Activated CD4-positive, alpha-beta T cell treated with anti-CD3 and anti-CD28 coated beads for 36 hours (primary cell): ENCODE measurements at places on chromosomes 7 and 10.
A peak's percentile ranks its signal among the peaks of the same experiment; 100 is the strongest.

DNA sequence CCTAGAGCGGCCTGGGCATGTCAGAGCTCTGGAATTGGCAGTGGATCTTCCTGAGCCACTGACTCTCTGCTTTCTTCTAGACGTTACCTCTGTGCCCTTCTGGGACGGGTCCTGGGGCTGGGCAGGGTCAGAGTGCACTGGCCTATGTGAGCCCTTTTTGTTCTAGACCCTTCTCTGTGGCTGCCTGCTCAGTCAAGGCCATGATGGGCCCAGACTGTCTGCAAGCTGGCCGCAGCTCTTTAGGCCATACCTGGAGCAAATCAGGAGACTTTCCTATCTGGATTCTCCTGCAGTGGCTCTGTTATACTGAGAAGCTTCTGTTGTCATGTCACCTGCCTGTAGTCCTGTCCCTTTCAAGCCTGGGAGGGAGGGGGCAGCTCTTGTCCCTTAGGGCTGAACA is 70.1 kb downstream of the ADCY1 start:
- DNase-seq: no peak
- H3K36me3 ChIP-seq: no peaks in the 10 kb centered on the region
- no peaks in the 10 kb centered on the region for H3K4me1 ChIP-seq
- peaks cover 4% of the 10 kb centered on the region for H3K27me3 ChIP-seq
- no peak overlapping the region for H3K27ac ChIP-seq

- H3K4me1 ChIP-seq: no peaks in the 10 kb centered on the region
- DNase-seq: no peak
- no peak overlapping the region for H3K4me3 ChIP-seq
- peaks cover 9% of the 10 kb centered on the region for H3K27me3 ChIP-seq
- H3K27ac ChIP-seq: no peak overlapping the region
Measured at GRCh38 chr7:309586-310228, 19.7 kb downstream of the FOXL3 start.

- H3K36me3 ChIP-seq: no peaks in the 10 kb centered on the region
- peaks cover 13% of the 10 kb centered on the region for H3K4me1 ChIP-seq
- peaks cover 2% of the 10 kb centered on the region for H3K27me3 ChIP-seq
- no peak overlapping the region for H3K27ac ChIP-seq
- no peak overlapping the region for H3K4me3 ChIP-seq
Measured at GRCh38 chr10:5514226-5514850, 10.4 kb upstream of the CALML3 start.

DNA sequence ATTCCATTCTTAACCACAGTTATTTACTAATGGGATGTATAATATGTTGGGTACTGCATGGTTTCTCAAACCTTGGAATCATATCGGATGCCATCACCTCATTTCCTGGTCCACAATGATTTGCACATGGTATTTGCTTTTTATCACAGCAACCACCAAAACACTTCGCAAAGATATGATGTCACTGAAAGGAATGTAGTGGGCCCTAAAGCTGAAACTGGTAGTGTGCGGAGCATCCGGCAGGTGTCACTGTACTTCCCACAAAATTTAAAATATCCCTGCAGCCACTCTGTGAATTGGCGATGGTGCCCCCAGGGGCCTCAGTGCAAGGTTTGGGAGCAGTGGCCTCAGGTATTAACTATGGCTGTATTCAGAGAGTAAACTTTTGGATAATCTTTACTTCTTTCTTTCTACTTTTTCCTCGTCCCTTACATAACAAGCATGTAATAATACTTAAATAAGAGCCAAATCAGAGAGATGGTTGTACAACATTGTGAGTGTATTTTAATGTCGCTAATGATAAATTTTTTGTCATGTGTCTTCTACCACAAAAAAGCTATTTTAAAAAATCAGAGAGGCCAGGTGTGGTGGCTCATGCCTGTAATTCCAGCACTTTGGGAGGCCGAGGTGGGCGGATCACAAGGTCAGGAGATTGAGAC is 66.2 kb downstream of the FAM241B start:
- no peak overlapping the region for H3K27ac ChIP-seq
- H3K36me3 ChIP-seq: no peaks in the 10 kb centered on the region
- peak; percentile 33 for DNase-seq

GRCh38 chr7:76260171-76260703 is 42.2 kb upstream of the HSPB1 start:
- no peak overlapping the region for H3K27ac ChIP-seq
- H3K4me3 ChIP-seq: no peak overlapping the region
- DNase-seq: peak; percentile 78
- H3K27me3 ChIP-seq: peaks cover 28% of the 10 kb centered on the region

DNA sequence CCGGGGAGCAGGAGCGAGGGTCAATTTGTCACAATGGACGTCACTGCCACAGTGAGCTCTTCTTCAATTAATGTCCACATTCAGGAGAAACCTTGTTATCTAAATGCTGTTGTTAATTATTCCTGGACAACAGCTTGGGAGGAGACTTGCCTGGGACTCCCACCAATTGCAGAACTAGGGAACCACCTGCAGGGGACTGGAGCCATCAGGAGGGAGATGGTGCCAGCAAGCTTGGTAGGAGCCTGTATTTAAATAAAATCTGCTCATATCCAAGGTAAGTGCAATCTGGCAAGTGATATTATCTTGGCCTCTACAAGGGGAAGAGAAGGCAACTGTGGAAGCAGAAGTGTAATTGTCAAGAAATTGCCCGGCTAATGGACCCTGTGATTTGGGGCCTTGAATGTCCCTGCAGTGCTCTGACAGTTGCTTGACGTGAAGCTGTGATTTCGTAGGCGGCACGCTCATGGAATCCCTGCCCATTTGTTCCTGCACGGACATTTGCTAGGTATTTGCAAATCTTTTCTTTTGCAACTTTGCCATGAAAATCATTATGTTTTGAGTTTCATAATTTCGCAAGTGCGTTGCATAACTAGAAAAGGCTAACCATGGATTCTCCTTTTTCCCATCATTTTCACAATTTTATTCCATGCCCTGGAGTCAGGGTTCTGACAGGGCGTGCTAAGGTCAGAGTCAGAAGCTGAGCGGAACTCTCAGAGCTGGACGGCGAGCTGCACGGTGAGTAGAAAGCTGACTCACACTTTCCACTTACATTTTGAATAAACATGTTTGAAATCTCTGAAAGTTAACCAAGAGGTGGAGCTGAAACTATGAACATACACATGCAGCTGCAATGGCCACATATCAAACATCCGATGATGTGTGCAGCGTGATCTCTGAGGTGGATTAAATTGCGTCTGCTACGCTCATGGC is 84.9 kb upstream of the TCERG1L start:
- H3K4me3 ChIP-seq: no peak overlapping the region
- no peaks in the 10 kb centered on the region for H3K4me1 ChIP-seq
- H3K36me3 ChIP-seq: no peaks in the 10 kb centered on the region
- H3K27me3 ChIP-seq: no peaks in the 10 kb centered on the region
- no peak overlapping the region for H3K27ac ChIP-seq

DNA sequence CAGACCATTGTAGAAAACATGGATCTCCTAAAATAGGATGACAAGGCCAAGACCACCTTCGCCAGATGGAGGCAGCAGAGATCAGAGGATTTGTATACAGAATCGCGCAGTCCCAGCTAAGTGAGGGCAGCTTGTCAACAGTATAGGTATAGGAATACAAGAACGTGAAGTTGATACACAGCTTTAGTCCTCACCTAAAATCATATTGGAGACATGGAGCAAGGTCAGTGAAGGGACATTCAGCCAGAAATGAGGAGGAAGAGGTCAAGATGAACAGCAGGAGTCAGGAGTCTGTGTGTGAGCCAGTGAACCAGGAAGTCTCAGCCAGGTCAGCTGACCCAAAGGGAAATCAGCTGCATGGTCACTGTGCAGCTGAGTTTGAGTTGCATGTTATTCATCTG is 263.4 kb upstream of the PRKCQ start:
- no peaks in the 10 kb centered on the region for H3K36me3 ChIP-seq
- peaks cover 6% of the 10 kb centered on the region for H3K4me1 ChIP-seq
- H3K27me3 ChIP-seq: peaks cover 2% of the 10 kb centered on the region
- peak; percentile 35 for DNase-seq

DNA sequence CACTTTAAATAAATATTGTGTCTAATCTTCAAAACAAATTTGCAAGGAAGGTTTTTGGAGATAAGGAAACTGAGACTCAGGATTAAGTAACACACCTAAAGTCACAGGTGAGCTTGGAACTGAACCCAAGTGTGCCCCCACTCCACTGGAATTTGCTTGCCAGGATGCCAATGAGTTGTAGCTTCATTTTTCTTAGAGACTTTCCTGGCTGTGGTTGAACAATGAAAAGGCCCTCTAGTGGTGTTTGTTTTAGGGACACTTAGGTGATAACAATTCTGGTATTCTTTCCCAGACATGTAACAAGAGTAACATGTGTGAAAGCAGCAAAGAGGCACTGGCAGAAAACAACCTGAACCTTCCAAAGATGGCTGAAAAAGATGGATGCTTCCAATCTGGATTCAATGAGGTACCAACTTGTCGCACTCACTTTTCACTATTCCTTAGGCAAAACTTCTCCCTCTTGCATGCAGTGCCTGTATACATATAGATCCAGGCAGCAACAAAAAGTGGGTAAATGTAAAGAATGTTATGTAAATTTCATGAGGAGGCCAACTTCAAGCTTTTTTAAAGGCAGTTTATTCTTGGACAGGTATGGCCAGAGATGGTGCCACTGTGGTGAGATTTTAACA is 1.5 kb downstream of the IL6 start:
- peaks cover 28% of the 10 kb centered on the region for H3K27me3 ChIP-seq
- H3K4me1 ChIP-seq: peaks cover 24% of the 10 kb centered on the region
- DNase-seq: no peak
- no peak overlapping the region for H3K4me3 ChIP-seq
- no peaks in the 10 kb centered on the region for H3K36me3 ChIP-seq

GRCh38 chr10:105706281-105707026 is 1065.4 kb downstream of the SORCS3 start:
- no peak overlapping the region for H3K4me3 ChIP-seq
- no peaks in the 10 kb centered on the region for H3K27me3 ChIP-seq
- H3K4me1 ChIP-seq: no peaks in the 10 kb centered on the region

DNA sequence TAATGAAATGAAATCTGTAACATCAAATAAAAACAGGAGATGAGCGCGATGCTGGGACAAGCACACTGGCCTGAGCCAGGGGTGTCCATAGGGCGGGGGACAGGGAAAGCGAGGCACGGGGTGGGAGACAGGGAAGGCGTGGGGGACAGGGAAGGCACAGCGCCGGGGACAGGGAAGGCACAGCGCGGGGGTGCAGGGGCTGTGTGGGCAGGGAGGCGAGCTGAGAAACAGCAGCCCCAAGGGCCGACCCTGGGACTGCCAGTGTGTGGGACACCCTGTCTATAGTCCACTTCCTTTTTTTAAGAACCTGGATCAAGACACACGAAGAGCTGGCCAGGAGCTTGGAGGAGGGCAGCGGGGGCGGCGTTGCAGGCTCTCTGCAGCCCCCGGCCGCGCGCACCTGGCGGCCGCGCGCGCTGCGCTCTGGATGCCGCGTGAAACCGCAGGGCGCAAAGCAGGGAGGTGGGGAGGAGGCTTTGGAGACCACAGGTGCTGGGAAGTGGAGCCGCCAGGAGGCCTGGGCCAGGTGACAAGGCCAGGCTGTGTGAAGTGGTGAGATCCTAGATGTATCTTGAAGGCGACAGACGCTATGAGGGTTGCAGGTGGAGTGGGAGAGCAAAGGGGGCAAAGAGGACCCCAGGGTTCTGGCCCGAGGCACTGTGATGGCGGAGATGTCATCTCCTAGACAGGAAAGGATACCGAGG is 157.7 kb downstream of the COBL start:
- H3K27me3 ChIP-seq: peaks cover 6% of the 10 kb centered on the region
- H3K36me3 ChIP-seq: no peaks in the 10 kb centered on the region
- DNase-seq: no peak

- no peaks in the 10 kb centered on the region for H3K4me1 ChIP-seq
- no peak overlapping the region for H3K27ac ChIP-seq
- no peak overlapping the region for H3K4me3 ChIP-seq
- H3K36me3 ChIP-seq: no peaks in the 10 kb centered on the region
Measured at GRCh38 chr7:93219868-93220267, 6.4 kb downstream of the HEPACAM2 start.

DNA sequence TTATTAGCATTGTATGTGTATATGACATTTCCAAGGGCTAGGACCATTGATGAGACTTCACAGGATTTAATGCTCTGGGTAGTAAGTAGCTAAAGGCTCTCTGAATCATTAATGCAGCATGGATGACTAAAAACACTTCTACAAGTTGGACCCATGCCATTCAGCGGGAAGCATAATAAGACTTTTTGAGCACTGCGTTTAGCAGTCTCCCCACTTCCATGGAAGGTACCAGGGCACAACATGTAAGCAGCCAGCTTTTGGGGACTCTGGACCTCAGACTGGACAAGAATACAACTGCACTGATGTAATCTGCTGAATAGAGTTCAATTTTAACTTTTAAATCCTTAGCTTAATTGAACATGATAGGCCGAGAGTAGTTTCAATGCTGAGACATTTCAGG is 191.7 kb upstream of the IMMP2L start:
- H3K4me3 ChIP-seq: no peak overlapping the region
- peaks cover 5% of the 10 kb centered on the region for H3K27me3 ChIP-seq
- no peak overlapping the region for H3K27ac ChIP-seq
- H3K4me1 ChIP-seq: no peaks in the 10 kb centered on the region
- DNase-seq: no peak

DNA sequence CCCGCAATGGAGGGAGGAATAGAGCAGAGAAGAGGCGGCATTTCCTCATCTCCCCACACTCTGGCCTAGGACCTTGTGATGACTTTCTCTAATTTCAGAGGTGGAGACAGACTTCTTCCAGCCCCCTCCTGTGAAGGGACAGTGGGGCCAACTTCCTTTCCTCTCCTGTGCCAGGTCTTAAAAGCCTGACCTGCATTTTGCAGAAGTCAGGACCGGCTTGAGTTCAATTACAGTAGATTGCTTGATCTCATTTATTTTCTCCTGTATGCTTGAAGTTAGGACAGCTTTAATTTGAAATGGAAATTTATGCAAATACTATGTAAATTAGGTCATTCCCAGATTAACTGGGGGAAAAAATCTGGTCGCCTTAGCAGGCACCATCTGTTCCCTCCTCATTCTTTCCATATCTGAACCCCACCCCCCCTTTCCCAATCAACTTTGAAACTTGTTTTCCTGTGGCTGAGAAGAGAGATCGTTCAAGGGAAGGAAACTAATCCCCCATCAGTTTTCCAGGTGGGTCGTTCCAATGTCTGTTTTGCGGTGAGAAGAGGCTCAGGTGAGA is 57.1 kb downstream of the SYPL1 start:
- H3K4me3 ChIP-seq: no peak overlapping the region
- no peak overlapping the region for H3K27ac ChIP-seq
- no peaks in the 10 kb centered on the region for H3K27me3 ChIP-seq
- no peaks in the 10 kb centered on the region for H3K36me3 ChIP-seq
- H3K4me1 ChIP-seq: peaks cover 16% of the 10 kb centered on the region

DNA sequence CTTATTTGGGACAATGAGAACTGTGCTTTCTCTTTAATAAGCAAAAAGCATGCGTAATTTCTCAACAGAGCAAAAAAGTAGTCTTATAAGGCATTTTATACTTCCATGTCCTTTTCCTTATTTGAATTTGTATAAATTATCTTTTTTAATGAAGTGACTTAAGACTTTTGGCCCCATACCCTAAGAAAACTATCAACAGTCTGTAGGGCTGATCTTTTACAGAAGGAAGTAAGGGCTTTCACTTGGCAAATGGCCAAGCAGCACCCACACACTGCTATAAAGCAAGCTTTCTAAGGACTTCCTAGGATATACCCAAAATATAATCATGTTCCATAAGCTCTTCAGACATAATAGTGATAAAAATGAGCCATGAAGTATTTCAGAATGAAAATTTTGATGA is 3.4 kb downstream of the CRPPA start:
- DNase-seq: no peak
- peaks cover 20% of the 10 kb centered on the region for H3K4me1 ChIP-seq
